ENCODE measurements at places on chromosomes 4 and X.

- DNase-seq: peak; percentile 47
These were observed 12.7 kb upstream of the PAQR3 start for GRCh38 chr4:78951862-78952472.

- DNase-seq: no peak
These were observed 24.8 kb downstream of the IL13RA1 start for GRCh38 chrX:118751950-118752783.

- DNase-seq: no peak
These were observed 1067.7 kb downstream of the C4orf33 start for GRCh38 chr4:130163701-130164100.

GRCh38 chr4:56215141-56215783, 172.0 kb downstream of the AASDH start:
- peak; percentile 6 for DNase-seq

GRCh38 chrX:45557387-45557786, 356.7 kb upstream of the DIPK2B start:
- peak; percentile 0 for DNase-seq

DNA sequence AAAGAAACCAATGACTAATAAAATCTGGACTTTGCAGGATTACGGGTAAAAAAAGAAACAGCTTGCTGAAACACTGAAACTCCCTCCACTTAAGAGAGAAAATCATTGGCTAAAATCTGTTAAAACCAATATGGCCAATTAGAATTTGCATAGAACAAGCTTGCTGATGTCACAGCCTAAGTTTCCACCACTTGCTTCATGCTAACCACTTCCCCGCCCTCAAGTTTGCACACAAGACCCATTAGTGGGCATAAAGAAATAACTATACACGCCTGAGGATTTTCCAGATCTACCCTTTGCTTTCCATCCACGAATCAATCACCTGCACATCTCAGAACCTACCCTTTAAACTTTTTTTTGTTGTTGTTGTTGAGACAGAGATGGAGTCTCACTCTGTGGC, 42.7 kb upstream of the PHEX start:
- no peak for DNase-seq

GRCh38 chr4:5338531-5338930, 287.3 kb downstream of the STK32B start:
- DNase-seq: peak; percentile 70

GRCh38 chrX:131549011-131549410, 5.1 kb downstream of the OR13H1 start:
- DNase-seq: no peak

DNA sequence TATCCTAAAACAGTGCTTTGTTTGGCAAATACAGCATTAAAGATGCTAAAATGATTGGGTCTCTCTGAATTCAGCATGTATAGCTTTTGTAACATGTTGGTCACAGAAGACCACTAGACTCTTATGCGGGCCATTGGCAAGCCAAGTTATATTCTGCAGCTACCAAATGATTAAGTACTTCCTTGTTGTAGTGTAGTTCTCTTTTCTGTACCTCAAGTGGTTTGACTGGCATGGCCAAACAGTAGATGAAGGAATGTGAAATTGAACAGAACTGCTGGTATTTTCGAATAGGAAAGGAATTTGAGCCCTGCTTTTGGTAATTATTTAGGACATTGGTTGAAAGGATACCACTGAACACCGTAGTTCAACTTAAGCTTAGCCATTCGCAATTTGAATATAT, 193.9 kb upstream of the GPC4 start:
- no peak for DNase-seq

- peak; percentile 9 for DNase-seq
These were observed 163.6 kb downstream of the ZNF674 start for GRCh38 chrX:46381630-46382029.

GRCh38 chrX:87338510-87338909, 179.1 kb upstream of the KLHL4 start:
- peak; percentile 0 for DNase-seq

GRCh38 chr4:125770814-125771398, 456.2 kb downstream of the FAT4 start:
- no peak for DNase-seq

DNA sequence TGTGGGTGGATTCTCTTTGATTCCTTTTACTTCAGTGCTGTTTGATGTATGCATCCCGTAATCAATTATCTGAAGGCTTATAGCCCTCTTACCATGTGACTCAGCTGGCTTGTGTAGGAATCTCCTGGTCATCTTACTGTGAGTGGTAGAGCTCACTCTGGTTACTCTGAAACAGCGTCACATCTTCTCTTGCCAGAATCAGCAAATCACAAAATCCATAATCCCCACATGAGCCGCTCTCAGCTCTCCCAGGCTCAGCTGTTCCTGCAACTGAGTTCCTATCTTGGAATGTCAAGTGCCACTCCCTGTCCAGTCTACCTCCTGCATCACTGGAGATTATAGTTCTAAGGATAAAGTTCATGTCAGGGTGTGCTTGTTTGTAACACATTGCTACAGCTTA, 278.0 kb downstream of the FBXO8 start:
- no peak for DNase-seq

- no peak for DNase-seq
These were observed 210.3 kb upstream of the EPHA5 start for GRCh38 chr4:65880594-65880993.

GRCh38 chrX:77298790-77299189, 148.4 kb upstream of the FGF16 start:
- DNase-seq: no peak

- DNase-seq: no peak
These were observed 39.5 kb upstream of the SMIM10L2A start for GRCh38 chrX:135382260-135382659.

DNA sequence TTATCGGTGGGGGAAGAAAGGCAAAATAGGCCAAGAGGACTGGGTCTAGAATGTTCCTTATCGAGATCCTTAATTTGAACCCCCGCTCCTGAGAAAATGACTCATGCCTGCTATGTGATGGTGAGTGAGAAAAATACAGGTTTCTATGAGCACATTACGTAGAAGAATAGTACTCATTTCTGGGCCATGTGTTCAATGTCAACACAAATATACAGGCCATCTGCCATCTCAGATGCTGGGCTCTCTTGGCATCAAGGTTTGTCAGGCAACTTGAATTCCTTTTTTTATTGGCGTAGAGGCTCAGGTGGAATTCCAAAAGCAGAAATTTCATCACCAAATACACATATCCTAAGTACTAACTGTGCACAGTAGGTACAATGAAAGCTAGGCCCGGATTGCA, 81.4 kb upstream of the TRIM2 start:
- DNase-seq: no peak

- DNase-seq: no peak
These were observed 498.9 kb downstream of the INPP4B start for GRCh38 chr4:142347241-142347640.

DNA sequence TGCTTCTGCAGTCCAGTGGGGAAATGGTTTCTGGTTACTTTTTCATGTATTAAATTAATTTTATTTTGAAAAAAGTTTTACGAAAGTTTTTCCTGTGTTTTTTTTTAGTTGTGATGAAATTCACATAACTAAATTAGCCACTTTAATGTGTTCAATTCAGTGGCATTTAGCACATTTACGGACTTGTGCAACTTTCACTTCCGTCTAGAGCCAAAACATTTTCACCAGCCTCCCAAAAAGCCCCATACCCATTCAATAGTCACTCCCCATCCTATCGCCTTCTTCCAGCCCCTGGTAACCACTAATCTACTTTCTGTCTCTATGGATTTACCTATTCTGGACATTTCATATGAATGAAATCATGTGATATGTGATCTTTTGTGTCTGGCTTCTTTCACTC, 22.8 kb upstream of the TBL1X start:
- DNase-seq: no peak

- DNase-seq: no peak
These were observed 22.6 kb downstream of the SPCS3 start for GRCh38 chr4:176342384-176342783.
